Transverse colon (tissue), 4 donors: ENCODE measurements at places on chromosomes 13 and 19. TPM values are rescaled to one million over a fixed set of nuclear protein-coding genes. Genes with fewer than 3 reads are reported as not detected.

GRCh38 chr13:47519626-47520025, 481.4 kb downstream of the SUCLA2 start:
- H3K4me1 ChIP-seq = no peaks in the 10 kb centered on the region
- H3K27me3 ChIP-seq = no peaks in the 10 kb centered on the region
- no peaks in the 10 kb centered on the region for H3K36me3 ChIP-seq
- no peak overlapping the region for H3K27ac ChIP-seq
- DNase-seq = no peak

DNA sequence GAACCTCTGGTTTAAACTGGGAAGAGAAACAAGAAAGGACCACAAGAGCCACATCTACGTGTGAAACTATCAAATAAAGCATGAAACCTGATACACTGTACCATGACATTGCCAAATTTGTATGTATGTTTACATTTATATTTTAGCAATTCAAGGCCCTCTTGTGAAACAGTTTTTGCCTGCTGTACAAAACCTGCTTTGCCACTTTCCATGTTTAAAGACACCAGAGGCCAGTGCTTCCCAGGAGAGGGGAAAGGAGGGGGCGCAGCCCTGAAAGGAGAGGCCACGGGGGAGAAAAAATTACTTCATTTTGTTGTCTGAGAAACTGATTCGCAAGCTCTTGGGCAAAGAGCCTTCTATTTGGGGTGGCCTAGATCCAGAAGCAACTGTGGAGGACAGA, 124.8 kb downstream of the DCLK1 start:
- DNase-seq = no peak
- no peak overlapping the region for H3K4me3 ChIP-seq
- H3K27me3 ChIP-seq = no peaks in the 10 kb centered on the region
- H3K36me3 ChIP-seq = no peaks in the 10 kb centered on the region

DNA sequence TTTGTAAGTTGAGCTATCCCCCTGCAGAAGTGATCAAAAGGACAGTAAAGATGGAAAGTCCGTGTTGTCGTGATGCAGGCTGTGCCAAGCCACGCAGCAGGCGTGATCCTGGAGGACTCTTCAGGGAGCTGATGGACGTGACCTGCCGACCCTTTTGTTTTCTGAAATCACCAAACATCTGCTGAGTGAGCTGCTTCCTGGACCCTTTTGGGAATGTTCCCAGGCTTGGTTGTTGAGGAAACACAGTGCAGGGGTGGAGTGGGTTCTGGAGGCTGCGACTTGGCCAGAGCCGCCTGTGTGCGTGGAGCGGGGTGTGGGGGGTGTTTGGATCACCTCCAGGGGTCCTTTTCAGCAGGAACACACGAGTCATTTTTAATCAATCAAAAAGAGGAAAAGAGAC, 15.4 kb upstream of the CPAMD8 start:
- no peak overlapping the region for H3K4me3 ChIP-seq
- H3K27me3 ChIP-seq = no peaks in the 10 kb centered on the region
- peak overlapping the region; percentile 85 for H3K27ac ChIP-seq
- no peaks in the 10 kb centered on the region for H3K36me3 ChIP-seq
- peak; percentile 24 for DNase-seq

DNA sequence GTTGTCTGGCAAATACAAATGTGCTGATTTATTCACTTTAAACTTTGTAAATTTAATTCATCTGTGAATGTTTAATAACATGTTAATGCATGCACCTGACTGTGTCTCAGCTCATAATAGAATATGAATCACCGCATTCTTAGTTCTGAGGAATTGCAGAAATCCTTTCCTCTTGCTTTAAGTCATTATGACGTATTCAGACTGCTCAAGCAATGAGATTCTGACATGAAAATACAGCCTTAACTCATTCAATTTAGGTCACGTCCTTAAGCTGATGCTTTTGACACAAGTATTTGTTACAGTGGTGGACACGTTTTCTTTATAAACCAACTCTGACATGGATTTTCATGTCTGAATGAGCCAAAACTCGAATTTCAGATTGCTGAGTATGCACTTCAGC, 541.0 kb upstream of the KLF12 start:
- no peaks in the 10 kb centered on the region for H3K27me3 ChIP-seq
- H3K27ac ChIP-seq = no peak overlapping the region
- DNase-seq = no peak
- no peaks in the 10 kb centered on the region for H3K36me3 ChIP-seq

DNA sequence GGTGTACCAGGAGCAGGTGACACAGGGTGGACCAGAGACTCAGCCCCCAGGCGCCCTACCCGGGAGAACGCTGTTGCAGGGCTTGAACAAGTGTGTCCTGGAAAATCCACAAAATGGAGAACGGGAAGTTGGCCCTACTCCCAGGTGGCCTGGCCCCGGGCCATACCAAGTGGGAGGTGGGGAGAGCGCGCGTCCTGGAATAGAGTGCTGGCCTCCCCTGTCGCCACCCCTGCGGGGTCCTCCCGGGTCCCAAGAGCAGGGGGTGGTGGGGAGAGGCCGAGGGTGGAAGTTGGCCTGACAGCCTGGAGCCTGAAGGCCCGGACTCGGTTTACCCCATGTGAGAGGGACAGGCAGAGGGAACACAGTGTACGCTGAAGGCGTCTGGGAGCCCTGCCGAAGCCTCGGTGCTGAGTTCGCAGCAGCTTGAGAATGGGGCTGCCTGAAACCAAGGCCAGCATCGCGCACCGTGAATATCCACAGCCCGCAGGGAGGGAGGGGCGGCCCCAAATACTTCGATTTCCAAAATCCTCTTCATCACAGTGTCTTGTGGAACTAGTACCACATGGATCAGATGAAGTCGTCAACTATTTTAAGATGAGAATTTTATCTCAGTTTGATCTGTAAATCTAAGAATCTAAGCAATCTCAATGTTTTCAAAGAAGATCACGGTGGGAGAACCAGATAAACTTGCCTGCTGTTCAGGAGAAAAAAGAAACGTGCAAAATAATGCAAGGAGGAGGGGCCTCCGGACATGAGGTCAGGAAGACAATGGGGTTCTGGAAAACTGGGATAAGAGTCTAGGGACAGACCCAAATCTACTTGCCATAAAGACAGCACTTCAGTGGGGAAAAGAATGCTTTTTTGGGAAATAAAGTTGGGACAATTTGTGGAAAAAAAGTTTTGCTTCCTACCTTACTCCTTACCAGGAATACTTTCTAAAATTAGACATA, 10.4 kb upstream of the KLF16 start:
- no peaks in the 10 kb centered on the region for H3K27me3 ChIP-seq
- no peak overlapping the region for H3K4me3 ChIP-seq
- H3K4me1 ChIP-seq = peaks cover 29% of the 10 kb centered on the region
- no peak for DNase-seq

- H3K4me3 ChIP-seq = no peak overlapping the region
- H3K36me3 ChIP-seq = no peaks in the 10 kb centered on the region
- peak; percentile 48 for DNase-seq
- H3K27me3 ChIP-seq = no peaks in the 10 kb centered on the region
- peaks cover 15% of the 10 kb centered on the region for H3K4me1 ChIP-seq
These were observed 23.5 kb upstream of the CD177 start for GRCh38 chr19:43329989-43330388.

- DNase-seq = no peak
- no peaks in the 10 kb centered on the region for H3K36me3 ChIP-seq
- peaks cover 29% of the 10 kb centered on the region for H3K4me1 ChIP-seq
- H3K4me3 ChIP-seq = no peak overlapping the region
- peaks cover 33% of the 10 kb centered on the region for H3K27me3 ChIP-seq
These were observed 7.0 kb upstream of the SPACA6 start for GRCh38 chr19:51686171-51686570.

GRCh38 chr19:50759886-50760285, 10.4 kb upstream of the GPR32 start:
- no peak overlapping the region for H3K4me3 ChIP-seq
- peaks cover 4% of the 10 kb centered on the region for H3K27me3 ChIP-seq
- DNase-seq = no peak
- no peaks in the 10 kb centered on the region for H3K4me1 ChIP-seq

DNA sequence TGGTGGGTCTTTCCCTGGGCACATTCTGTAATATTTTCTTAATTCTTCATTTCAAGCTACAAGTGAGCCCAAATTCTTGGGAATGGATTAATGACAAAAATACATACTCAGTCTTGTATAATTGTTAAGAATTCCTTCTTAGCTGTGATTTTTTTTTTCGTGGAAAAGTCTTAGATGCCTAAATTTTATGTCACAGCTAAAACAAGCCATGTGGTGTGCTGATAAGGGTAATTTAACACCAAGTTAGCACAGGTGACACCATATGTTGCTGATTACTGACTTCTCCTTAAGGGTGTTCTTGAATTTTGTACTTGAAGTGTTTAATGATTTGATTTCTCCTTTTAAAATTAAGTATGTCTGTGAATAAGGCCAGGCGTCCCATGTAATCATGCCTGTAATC, 29.3 kb downstream of the WDFY2 start:
- H3K27me3 ChIP-seq = no peaks in the 10 kb centered on the region
- no peak for DNase-seq
- no peak overlapping the region for H3K4me3 ChIP-seq
- H3K4me1 ChIP-seq = no peaks in the 10 kb centered on the region
- no peaks in the 10 kb centered on the region for H3K36me3 ChIP-seq

DNA sequence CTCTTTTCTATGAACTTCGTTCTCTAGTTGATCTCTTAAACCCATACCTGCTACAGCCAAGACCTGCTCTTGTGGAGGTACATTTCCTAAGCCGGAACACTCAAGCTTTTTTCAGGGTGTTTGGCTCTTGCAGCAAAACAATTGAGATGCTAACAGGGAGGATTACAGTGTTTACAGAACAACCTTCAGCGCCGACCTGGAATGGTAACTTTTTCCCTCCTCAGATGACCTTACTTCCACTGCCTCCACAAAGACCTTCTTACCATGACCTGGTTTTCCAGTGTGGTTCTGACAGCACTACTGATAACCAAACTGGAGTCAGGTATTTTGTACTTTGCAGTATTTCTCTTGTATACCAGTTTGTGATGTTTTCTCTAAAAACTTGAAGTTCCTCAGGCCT, 506 bp downstream of the KCNRG start:
- H3K27ac ChIP-seq = peak overlapping the region; percentile 53
- no peak overlapping the region for H3K4me3 ChIP-seq
- H3K4me1 ChIP-seq = peaks cover 4% of the 10 kb centered on the region
- no peak for DNase-seq
- H3K27me3 ChIP-seq = no peaks in the 10 kb centered on the region

DNA sequence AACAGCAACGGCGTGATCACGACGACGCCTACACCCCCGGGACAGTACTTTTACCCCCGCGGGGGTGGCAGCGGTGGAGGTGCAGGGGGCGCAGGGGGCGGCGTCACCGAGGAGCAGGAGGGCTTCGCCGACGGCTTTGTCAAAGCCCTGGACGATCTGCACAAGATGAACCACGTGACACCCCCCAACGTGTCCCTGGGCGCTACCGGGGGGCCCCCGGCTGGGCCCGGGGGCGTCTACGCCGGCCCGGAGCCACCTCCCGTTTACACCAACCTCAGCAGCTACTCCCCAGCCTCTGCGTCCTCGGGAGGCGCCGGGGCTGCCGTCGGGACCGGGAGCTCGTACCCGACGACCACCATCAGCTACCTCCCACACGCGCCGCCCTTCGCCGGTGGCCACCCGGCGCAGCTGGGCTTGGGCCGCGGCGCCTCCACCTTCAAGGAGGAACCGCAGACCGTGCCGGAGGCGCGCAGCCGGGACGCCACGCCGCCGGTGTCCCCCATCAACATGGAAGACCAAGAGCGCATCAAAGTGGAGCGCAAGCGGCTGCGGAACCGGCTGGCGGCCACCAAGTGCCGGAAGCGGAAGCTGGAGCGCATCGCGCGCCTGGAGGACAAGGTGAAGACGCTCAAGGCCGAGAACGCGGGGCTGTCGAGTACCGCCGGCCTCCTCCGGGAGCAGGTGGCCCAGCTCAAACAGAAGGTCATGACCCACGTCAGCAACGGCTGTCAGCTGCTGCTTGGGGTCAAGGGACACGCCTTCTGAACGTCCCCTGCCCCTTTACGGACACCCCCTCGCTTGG, 966 bp downstream of the JUNB start:
- no peaks in the 10 kb centered on the region for H3K27me3 ChIP-seq
- DNase-seq = peak; percentile 79
- H3K36me3 ChIP-seq = no peaks in the 10 kb centered on the region
- H3K27ac ChIP-seq = peak overlapping the region; percentile 97
- H3K4me3 ChIP-seq = peak overlapping the region; percentile 90
- peaks cover 43% of the 10 kb centered on the region for H3K4me1 ChIP-seq

DNA sequence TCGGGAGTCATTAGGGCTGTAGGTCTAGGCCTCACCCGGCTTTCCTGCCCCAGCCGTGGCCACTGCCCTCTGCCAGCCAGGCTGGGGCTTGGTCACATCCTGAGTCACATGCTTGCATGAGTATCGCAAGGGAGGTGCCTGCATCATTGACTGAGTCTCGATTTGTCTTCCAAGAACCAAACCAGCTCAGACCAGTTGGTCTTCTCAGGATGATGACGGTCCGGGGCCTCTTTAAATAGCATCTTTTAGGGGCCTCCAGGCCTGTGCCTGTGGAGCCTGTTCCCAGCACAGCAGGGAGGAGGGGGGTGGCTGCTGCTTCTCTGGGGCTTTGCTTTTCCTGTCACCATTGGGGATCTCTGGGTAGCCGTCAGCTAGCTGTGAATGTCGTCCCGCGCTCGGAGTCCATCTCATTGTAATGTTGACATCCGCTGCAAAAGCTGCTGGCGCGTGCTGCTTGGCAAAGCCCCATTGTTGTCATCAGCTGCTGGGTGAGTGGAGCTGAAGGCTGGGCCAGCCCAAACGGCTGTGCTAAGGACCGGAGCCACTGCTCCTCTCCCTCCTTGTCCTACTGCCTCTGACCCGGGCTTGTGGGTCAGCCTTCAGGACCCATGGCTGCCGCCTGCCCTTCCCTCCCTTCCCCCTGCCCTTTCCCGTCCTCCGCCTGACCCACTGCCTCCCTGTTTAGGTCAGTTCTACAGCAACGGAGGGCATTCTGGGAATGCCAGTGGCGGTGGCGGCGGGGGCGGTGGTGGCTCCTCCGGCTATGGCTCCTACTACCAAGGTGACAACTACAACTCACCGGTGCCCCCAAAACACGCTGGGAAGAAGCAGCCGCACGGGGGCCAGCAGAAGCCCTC, 14.3 kb upstream of the QTRT1 start:
- H3K27me3 ChIP-seq = no peaks in the 10 kb centered on the region
- DNase-seq = no peak
- H3K27ac ChIP-seq = no peak overlapping the region
- H3K36me3 ChIP-seq = peaks cover 64% of the 10 kb centered on the region
- H3K4me1 ChIP-seq = no peaks in the 10 kb centered on the region

- no peak overlapping the region for H3K4me3 ChIP-seq
- H3K27ac ChIP-seq = no peak overlapping the region
- no peaks in the 10 kb centered on the region for H3K36me3 ChIP-seq
- peak; percentile 17 for DNase-seq
These were observed 68.1 kb downstream of the ERCC5 start for GRCh38 chr13:102913914-102914313.

DNA sequence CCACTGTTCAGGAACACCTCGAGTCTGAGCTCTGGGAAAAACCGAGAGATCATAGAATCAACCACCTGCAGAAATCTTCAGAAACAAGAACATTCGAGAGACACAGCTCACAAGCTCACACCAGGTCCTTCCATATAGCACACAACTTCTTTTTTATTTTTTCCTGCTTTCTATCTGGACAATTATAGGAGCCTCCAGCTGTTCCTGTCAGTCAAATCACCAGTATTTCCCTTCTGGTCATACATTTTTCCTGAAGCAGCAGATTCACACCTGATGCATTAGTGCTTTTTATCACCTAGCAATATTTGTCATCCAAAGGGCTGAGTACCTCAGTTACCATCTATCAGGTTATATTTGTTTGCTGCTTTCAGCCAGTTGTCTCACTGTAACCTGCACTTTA, 323.5 kb downstream of the FOXO1 start:
- no peak for DNase-seq
- H3K27me3 ChIP-seq = no peaks in the 10 kb centered on the region
- no peaks in the 10 kb centered on the region for H3K36me3 ChIP-seq
- no peak overlapping the region for H3K4me3 ChIP-seq

FGF22 gene
- not detected for total RNA-seq

ZNF154 gene
- 2.0 TPM for total RNA-seq

ZNF181 gene
- total RNA-seq = 23.8 TPM

RASA3 gene
- total RNA-seq = 15.6 TPM

ZSCAN18 gene
- total RNA-seq = 50.0 TPM

OR7A17 gene
- not detected for total RNA-seq

IL11 gene
- total RNA-seq = not detected
